Fibroblast of skin of scalp (primary cell): ENCODE measurements at places on chromosomes 1 and 21.

- no peak for DNase-seq
Observed at GRCh38 chr1:63533931-63534330, 10.6 kb downstream of the EFCAB7 start.

- DNase-seq: peak; percentile 39
Observed at GRCh38 chr1:174217787-174218574, 58.7 kb downstream of the RABGAP1L start.

DNA sequence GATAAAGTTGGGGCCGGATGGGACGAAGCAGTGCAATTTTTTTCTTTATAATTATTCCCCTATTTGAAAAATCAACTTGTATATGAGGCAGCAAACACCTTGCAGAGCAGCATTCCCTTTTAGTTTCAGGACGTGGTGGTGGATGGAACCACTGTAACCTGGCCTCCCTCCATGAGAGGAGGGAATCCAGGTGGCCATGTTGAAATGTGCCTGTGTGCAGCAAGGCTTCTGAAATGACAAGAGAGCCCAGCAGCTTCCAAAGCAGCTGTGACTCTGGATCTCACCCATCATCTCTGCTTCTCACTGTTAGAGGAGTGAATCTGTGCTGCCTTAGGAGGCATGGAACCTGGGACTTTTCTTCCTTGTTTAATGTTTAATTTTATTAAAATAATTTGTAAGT, 42.3 kb downstream of the NFIA start:
- no peak for DNase-seq

- no peak for DNase-seq
Observed at GRCh38 chr1:112342558-112342957, 53.5 kb upstream of the CTTNBP2NL start.

GRCh38 chr1:60848583-60849188, 233.7 kb upstream of the NFIA start:
- DNase-seq: peak; percentile 71

DNA sequence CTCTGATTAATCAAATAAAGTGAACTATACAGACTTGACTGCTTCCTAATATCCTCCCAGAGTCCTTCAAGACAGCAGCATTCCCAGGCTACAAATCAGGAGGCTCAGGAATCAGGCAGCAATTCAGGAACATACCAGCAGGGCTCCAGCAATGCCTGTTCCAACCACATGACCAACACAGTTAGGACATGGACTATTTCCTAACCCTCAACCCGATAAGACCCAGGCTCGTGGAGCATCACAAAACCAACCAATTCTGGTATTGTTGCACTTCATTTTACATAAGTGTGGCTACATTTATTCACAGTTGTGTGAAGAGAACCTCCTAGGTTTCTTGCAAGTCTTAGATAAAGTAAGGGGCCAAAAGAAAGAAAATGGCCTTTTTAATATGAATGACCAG, 546.2 kb upstream of the ADGRL2 start:
- no peak for DNase-seq

DNA sequence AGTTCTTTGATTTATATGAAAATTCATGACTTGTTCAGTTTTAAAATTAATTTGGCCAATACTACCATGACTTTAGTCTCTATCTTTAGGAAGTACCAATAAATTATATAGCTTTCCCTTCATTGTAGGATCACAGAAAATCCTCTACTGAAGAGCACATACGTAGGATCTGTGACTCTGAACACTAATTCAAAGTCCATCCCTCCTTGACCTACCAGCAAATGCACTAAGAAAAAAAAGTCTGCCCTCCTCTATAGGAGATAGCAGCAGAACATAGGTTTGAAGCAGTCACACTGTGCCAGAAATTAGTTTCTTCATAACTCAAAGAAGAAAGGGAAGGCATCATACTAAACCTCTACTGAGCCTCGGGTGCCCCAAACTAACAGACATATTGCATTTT, 16.5 kb downstream of the BRWD1 start:
- no peak for DNase-seq

- peak; percentile 62 for DNase-seq
Observed at GRCh38 chr1:29121936-29122681, 1.6 kb downstream of the TMEM200B start.

- DNase-seq: no peak
Observed at GRCh38 chr1:30693822-30694221, 29.6 kb downstream of the MATN1 start.

GRCh38 chr1:37677808-37678207, 14.5 kb upstream of the CDCA8 start:
- DNase-seq: no peak

GRCh38 chr1:231861541-231862481, 235.2 kb downstream of the DISC1 start:
- DNase-seq: peak; percentile 72

- DNase-seq: no peak
Observed at GRCh38 chr1:92065042-92065441, 10.2 kb downstream of the SETSIP start.

DNA sequence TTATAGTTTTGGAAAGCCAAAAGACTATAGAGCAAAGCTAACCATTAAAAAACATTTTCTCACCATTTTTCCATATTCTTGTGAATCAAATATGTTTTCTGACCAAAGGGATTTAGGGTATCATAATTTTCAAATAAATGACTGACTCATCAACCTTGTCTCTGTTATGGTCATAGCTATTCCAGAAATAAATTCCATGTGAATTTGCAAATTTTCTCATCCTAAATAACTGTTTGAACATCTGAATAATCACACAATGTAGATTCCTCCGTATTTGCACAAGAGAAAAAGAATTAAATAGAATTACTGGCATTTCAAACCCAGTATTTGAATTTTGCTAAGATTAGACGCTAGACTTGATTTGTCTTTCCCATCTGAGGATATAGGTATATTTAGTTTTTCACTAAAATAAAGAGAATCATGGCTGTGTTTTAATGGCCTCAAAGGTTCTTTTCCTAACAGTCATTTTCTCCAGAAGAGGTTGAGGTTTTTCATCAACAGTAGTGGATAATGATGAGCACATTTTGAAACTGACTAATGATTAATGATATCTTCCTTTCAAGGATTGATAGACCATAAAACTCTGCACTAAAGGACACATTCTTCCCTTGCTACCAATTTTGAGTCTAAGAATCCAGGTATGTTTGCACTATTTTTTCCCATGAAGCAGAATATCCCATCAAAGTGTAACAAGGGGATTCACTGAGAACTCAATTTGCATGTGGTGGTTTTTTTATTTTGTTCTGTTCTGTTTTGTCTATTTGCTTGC, 9.5 kb upstream of the DUSP23 start:
- no peak for DNase-seq

DNA sequence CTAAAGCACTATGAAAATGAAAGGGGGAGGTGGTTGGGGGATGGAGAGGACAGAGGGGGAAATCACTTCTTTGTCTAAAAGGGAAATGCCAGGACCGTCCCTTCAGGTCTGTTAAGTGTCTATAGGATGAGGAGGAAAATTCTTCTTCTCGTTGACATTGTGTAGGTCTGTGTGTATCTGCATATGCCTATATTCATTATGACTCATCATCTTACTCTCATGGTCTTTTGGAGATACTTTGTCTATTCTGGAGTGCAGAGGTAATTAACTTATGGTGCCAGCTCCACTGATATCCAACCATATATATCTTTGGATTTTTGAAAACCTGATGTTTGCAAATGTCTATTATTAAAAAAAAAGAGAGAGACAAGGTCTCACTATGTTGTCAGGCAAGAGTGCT, 143.7 kb downstream of the PBX1 start:
- no peak for DNase-seq

DNA sequence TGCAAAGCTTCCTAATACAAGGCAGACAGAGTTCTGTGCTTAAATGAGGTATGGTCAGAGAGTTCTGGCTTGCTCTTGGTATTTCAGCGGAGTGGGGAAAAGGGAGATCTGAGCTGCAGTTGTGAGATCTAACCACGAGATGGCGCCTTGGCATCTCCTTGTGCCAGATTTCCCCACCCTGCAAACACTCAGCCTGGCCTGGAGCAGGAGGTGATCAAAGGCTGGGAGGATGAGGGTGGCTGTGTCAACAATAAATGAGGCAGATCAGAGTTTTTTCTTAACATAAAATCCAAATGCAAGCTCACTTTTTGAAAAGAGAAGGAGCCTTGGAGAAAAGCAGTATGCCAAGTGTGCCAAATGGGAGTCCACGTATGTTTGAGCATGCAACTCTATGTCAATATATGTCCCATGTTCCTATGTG, 4.1 kb upstream of the TFAP2E start:
- peak; percentile 65 for DNase-seq

DNA sequence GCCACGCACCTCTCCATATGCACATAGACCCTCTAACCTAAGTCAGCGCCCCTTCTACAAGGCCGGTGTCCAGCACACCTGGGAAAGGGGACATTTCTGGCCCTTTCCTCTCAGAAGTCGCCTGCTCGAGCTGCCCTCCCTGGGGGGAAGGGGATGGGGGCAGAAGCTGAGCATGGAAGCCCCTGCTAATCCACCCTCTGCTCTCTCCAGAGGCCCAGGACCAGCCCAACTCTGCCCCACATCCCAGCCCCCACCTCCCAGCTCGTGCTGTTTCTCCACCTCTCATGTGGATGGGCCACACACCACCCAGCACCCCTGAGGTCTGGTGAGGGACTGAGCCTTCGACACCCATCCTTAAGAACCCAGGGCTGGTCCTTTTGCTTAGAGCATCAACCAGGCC, 14.8 kb downstream of the TNFRSF1B start:
- DNase-seq: no peak

DNA sequence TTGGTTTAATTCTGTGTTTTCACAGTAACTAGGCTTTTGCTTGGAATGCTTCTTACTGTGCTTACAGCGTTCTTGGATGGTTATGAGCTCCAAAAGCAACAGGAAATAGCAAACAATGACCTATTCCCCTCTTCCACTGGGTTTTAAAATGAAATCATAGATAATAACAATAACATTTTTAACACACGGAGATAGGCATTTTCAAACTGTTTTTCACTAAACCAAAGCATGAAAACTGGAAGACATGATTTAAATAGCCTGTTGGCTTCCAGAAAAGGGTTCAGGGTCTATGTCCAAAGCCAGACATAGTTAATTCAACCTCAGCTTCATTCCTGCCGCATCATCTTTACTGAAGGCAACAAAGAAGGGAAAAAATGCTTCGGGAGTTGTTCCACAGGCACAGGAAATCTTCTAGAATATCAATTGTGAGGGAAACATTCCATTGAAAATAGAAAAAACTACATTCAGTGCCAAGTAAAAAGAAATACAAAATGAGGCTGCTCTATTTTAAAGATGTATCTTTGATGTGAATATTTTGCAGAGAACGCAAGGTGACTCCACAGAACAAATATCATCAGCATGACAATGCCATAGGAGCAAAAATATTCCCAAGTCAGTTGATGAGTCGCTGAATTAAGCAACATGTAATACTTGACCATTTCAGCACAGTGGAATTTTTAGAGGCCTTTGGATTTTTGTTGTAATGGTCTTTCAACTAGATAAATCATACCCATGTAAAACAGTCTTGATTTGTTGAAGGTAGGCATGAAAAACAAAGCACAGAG, 80.7 kb downstream of the NID1 start:
- DNase-seq: peak; percentile 90

DNA sequence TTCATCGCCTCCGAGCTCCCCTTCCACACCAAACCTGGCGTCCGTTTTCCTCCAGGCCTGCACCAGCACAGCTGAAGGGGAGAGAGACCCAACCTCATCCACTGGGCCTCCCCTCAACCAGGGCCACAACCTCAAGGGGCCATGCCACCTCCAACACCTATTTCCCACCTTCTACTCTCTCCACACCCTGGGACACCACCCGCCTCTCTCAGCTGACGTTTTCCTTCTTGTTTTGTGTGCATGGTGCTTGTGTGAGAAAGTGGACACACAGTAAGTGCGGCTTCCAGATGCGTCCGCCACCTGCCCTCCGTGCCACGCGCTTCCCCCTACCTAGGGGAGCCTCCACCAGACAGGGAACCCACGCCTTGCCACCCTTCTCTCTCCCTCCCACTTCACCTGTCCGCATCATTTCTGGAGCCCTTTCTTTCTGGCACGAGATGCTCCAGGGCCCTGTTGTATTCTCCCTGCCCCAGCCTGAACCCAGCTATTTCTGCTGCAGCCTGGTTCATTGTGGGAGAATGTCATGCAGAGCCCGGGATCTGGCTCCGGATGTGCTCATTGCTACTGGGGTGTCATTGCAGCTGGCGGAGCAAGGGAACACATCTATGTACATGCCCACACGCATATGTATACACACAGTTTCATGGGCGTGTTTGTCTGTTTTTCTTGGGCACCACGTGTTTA, 1.3 kb upstream of the GNB1 start:
- no peak for DNase-seq

- DNase-seq: no peak
Observed at GRCh38 chr1:165056914-165057313, 299.6 kb downstream of the LMX1A start.

DNA sequence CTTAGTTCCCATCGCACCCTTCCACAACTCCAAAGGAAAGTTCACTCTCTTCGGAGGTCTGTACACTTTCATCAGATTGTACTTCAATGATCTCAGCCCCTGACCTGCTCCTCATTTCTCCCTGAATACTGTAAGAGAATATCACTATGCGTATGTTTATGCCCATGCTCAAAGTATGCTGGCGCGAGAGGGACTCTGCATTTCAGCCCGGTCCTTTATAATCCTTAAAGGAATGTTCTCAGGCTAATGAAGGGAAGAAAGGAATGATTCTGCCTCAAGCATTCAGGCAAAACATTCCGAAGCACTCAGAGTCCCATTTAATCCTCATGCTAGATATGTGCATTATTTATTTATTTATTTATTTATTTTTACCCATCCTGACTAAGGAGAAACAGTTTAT, 76.8 kb downstream of the PLD5 start:
- no peak for DNase-seq

DNA sequence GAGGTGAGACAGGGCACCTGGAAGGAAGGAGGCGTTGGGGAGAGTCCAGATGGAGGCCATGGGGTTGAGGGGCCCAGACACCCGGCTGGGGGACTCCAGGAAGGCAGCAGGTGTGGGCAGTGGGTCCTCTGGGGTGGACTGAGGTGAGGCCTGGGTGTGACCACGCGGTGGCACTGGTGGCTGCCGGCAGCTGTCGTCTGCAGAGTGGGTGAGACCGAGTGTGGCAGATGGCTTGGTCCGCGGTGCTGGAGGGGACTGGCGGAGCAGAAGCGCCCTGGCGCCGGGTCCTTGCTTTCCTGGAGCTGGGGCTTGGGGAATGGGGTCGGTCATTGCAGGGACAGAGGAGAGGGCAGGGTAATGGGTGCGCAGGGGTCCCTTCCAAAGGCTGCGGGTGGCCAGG, 12.5 kb downstream of the AGRN start:
- no peak for DNase-seq

DNA sequence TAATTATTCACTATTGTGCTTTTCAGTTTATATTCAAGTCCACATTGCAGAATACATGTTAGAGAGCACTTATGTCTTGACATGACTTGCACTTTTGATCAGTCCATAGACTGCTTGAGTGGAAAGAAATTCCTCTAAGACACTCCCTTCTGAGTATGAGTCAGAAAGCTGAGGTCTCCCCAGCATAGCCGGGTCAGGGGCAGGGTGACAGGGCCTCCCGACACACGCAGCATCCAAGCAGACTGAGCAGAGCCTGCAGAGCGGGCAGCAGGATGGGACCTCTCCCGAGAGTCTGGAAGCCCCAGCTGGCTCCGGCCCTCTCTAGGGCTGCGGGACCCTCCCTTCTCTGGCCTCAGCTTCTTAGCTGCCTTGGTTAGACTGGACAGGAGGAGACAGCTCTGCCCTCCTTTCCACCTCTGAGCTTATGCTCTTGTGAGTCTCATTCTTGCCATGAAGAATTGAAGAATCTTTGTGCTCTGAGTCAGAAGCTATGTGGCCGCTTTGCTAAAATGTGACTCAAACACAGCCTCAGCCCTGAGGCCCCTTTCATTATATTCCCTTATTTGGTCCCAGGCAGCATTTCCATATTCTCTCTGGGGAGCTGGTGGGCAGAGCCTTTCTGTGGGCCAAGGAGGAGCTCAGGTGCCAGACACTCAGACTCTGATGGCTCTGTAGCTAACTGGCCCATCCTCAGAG, 11.2 kb upstream of the CAPN2 start:
- DNase-seq: peak; percentile 99
